Daoy (cell line): ENCODE measurements at places on chromosomes 6 and 20. TPM values are rescaled to one million over a fixed set of nuclear protein-coding genes. Genes with fewer than 3 reads are reported as not detected.

DNA sequence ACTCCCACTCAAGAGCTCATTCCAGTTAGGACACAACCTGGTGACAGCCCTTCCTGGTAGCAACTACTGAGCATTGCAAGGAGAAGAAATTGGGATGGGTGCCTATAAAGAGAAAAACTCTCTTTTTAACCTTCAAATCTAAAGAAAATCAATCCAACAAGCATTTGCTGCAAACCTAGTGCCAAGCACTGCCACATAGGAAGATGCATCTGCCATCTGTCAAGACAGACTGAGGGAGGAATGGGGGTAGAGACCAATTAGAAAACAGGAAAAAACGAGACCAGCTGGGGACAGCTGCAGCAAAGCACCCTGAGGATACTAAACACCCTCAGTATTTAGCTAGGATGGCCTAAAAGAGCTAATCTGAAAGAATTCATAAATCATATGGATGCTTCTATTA is 27.9 kb downstream of the HLA-DMB start:
- DNase-seq, result no peak

The PRR18 gene
- total RNA-seq, result 3.2 TPM in 1 of 2 replicates, not detected in the other

The XKR7 gene
- under 0.01 and 0.12 TPM in 2 replicates for total RNA-seq

GRCh38 chr20:14117768-14118167 is 122.5 kb downstream of the MACROD2 start:
- DNase-seq, result no peak

The BTNL2 gene
- total RNA-seq, result not detected in 2 replicates
